Activated CD8-positive, alpha-beta memory T cell treated with anti-CD3 and anti-CD28 coated beads for 4 hours (primary cell): ENCODE measurements at places on chromosomes 12 and 14.

GRCh38 chr12:102848832-102849231, 68.2 kb downstream of the PAH start:
- no peak for DNase-seq

- DNase-seq = peak; percentile 45
These were observed 11.2 kb downstream of the RHOF start for GRCh38 chr12:121781998-121782979.

DNA sequence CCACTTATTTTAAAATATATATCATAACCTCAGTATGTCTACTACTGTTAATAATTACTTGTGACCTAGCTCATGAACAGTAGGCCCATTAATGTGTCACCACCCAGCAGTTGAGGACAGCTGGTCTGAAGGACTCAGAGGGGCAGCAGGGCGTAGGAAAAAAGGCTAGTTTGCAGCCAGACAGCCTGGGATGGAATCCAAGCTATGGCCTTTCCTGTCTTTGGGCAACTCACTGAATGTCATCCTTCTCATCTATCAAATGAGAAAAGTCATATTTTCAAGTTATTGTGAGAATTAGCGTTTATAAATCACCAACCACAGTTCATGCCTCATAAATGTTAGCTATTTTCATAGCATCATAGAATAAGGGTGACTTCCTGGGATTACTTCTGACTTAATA, 12.3 kb downstream of the DENND5B start:
- DNase-seq = no peak

DNA sequence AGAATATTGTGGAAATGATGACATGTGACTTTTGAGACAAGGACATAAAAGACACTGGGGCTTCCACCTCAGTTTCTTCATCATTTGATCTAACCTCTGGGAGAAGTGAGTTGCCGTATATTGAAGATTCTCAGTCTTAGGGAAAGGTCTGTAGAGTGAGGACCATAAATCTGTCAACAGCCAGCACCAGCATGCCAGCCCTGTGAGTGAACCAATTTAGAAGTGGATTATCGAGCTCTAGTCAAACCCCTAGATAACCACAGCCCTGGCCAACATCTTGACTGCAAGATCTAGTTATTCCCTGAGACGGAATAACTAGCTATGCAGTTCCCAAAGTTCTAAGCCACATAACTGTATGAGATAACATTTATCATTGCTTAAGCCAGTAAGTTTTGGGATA, 108.8 kb upstream of the PTPRR start:
- no peak for DNase-seq

- DNase-seq = peak; percentile 62
These were observed 8.8 kb upstream of the CLECL1 start for GRCh38 chr12:9741726-9742125.

GRCh38 chr12:26032719-26033241, 74.3 kb downstream of the RASSF8 start:
- DNase-seq = no peak

GRCh38 chr12:29226616-29227015, 77.5 kb downstream of the FAR2 start:
- DNase-seq = no peak

DNA sequence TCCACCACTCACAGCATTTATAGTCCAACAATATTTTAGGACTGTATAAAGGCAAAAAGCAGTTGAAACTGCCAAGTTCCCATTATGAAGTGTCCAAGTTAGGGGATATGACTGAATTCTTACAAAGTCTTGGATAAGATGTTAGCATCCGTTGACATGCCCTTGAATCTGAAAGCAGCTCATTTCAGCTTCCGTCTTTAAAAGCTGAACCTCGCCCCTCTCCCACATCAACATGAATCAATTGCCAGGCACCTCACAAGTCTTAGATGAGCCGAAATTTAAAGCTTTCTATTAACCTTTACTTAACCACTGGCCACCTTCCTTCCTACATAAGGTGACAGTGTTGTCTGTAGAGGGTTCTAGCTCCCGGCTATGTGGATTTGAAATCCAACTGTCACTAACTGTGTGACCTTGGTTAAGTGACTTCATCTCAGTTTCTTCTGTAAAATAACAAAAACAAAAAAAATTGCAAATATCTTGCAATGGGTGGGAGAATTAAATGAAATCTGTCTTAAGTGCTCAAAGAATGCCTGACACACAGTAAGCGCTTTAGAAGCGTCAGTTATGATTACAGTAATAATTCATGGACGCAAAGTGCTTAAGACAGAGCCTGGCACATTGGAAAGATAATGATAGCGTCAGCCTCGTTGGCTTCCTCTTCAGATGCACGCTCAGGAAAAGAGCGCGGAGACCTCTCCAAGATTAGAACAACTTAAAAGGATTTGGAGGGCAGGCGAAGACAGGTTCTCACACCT, 1.2 kb downstream of the PPP1CC start:
- DNase-seq = no peak

GRCh38 chr12:4819654-4820053, 90.1 kb upstream of the KCNA1 start:
- DNase-seq = no peak

- DNase-seq = no peak
These were observed 208.5 kb downstream of the FOXG1 start for GRCh38 chr14:28975084-28975483.

GRCh38 chr14:95207475-95208233, 50.3 kb upstream of the DICER1 start:
- DNase-seq = no peak

GRCh38 chr14:83478741-83479140, 1945.1 kb upstream of the SEL1L start:
- DNase-seq = no peak

DNA sequence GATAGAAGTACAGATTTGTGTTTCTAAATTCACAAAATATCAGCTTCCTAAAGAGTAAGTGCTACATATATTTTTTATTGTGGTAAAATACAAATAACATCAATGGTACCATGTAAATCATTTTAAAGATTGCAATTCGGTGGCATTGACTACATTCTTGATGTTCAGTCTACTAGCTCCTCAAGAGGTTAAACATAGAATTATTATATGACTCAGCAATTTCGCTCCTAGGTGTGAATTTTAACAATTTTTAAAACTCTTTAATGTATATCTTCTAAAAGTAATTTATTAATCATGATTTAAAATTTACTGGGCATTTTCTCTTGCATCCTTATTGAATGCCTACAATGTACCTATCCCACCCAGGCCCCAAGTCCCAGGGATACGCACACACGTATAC, 29.8 kb upstream of the OAS1 start:
- no peak for DNase-seq

- DNase-seq = no peak
These were observed 201.5 kb upstream of the CAND1 start for GRCh38 chr12:67067453-67068203.

DNA sequence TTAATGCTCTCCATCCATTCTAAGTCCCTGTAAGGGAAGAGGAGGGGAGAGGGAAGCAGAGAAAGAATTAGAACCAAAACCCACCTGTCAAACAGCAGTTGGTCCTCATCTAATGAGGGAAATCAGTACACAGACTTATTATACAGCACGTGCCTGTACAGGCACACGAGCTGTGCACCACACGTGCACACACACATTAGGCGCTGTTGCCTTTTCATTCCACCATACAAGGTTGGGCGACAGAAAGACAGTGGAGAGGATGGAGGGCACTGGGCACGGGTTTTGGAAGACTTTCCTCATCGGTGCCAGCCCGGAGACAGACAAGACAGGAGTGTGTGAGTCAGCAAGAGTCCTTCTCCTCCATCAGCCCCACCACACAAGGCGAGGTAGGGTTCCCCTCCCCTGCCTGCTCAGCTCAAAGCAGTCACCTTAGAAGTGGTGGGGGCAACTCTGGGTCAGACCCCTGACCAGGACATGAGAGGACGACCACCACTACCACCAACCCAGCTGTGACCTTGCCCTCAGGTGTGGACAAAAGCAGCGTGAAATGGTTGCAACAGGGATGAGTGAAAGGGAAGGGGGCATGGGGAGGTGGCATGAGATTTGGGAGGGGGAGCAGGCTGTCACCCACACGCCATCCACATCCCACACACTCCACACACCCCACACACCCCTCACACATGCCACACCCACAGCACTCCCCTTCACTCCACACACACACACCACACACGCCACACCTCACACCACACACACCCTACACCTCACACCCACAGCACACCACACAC, 80.7 kb downstream of the ACTN1 start:
- no peak for DNase-seq

DNA sequence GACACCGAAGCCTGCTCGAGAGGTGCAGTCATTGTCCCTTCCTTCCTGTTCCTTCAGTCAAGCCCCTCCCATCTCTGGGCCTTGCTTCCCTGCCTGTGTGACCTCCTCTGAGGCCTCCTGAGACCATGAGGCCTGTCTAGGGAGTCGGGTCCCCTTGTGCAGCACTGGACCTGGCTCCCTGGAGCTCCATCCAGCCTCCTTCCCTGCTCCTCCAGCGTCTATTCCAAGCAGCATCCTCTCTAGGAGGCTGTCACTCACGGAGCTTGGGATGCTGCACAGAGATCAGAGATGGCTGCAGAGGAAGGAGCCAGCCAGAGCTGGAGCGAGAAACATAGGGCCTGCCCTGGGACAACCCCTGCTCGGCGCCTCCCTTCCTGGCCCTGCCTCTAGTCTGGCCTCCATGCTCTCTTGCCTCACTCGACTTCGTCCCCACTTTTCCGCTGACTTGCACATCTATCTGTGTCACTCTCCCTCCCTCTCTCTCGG, 142.7 kb downstream of the BCL11B start:
- no peak for DNase-seq

DNA sequence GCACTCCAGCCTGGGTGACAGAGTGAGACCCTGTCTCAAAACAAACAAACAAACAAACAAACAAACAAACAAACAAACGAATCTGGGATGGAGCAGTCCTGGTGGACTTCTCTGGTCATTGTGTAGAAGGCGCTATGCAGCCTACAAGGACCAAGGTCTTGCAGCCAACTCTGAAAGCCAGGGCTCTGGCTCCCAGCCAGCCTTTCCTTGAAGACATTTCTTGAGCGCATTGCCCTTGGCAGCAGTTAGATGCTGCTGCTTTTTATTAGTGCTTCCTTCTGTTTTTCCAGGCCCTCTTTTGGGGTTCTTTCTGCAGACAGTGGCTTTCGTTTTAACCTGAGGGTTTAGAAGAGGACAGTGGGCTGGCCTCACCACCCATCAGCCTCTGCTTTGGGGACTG, 20.2 kb downstream of the CCDC177 start:
- DNase-seq = no peak

GRCh38 chr12:122028165-122028904, 6.7 kb downstream of the BCL7A start:
- no peak for DNase-seq

DNA sequence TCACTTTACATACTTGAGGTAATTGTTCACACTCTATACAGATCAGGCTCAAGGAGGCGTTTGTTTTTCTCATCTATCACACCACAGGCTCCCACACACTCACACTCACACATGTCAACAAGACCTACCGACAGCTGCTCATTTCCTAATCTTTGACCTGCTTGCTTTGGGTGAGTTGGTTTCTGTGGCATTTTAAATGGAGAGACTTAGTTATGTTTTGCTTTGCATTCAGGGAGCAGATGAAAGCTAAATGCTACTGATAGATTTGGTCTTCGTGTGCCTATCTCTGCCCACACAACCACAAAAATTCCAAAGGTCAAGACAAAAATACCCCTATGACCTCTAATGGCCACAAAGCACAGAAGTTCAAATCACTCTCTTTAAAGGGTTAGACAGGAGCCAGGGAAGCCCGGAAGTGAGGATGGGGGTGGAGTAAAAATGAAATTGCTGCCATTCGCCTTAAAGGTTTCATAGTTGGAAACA, 203.5 kb upstream of the G2E3 start:
- DNase-seq = no peak

DNA sequence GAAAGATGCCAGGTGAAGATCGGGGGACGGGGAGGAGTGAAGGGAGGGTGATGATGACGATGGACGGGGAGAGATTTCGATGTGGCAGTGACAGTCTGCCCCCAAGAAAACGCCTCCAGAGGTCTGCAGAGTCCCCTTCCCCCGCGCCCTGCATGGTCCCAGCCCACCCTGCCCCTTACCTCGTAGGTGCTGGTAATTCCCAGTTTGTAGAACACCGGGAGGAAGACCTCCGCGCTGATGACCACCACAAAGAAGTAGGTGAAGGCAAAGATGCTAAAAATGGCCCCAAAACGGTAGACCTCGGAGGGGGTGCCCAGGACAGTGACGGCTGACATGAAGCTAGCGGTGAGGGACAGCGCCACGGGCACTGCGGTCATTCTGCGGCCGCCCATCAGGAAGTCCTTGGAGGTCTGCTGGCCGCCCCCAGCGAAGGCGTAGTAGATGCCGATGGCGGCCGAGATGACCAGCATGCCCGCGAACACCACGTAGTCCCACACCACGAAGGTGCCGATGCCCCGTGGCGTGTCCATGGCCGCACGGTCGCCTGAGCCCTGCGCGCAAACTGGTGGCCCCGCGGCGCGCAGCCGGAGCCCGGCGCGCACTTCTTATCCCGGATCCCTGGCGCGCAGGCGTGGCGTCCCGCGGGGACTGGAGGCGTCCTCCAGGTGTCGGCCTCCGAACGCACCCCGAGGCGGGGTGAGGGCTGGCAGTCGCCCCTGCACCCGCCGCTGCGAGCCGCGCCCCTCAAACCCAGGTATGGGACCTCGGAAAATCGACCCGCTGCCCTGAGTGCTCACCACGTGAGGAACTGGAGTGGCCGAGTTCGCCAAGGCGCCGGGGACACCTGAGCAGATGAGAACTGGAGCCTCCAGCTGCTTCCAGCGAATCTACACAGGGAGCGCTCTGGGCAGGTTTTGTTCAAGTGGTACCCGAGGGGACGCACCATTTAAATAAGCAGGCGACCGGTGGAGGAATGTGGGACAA, at the start of gene SLC5A8:
Gene SLC5A8, minus strand, starts transcription at position 920 of the 984 bp plus-strand sequence. Its CDS starts 390 bp downstream, at position 530.
- DNase-seq = no peak

GRCh38 chr14:22375321-22375930, 213.6 kb downstream of the DAD1 start:
- no peak for DNase-seq

DNA sequence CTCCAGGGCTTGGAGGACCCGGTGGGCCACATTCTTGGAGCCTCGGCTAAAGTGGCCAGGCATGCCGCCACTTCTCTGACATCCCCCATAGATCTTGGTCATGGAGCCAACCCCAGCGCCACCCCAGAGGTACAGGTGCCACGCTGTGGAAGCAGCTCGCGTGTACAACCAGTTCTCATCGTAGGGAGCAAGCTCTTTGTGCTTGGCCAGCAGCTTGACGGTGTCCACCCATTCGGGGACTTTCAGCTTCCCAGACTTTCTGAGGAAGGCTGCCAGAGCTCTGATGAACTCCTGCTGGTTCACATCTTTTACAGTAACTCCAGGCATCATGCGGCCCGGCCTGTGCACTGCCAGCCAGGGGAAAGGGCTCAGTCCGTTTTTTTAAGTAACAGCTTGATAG, 29.3 kb upstream of the EAPP start:
- DNase-seq = no peak
